ENCODE measurements at places on chromosomes 4 and X.

- no peak for DNase-seq
Observed at GRCh38 chrX:38181357-38181756, 39.3 kb downstream of the SRPX start.

- no peak for DNase-seq
Observed at GRCh38 chr4:172815499-172816164, 353.0 kb upstream of the GALNT7 start.

GRCh38 chr4:146004730-146005129 lies 66.1 kb upstream of the ZNF827 start:
- no peak for DNase-seq

DNA sequence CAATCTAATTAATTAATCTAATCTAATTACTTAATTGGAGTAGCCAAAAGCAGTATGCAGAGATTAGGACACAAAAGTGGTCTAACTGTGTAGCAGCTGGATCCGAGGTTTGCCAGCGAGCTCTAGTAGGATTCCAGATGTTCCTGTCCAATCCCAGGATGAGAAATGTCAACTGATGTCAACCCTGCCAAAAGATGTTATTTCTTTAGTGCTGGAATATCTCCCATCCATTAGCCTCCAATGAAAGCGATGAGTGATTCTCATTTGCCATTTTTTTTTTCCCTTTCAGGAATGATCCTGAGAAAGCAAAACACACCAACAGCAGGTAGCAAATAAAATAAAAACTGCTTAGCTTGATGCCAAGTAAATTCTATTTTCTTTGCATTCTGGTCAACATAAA lies 372.9 kb downstream of the STIM2 start:
- no peak for DNase-seq

DNA sequence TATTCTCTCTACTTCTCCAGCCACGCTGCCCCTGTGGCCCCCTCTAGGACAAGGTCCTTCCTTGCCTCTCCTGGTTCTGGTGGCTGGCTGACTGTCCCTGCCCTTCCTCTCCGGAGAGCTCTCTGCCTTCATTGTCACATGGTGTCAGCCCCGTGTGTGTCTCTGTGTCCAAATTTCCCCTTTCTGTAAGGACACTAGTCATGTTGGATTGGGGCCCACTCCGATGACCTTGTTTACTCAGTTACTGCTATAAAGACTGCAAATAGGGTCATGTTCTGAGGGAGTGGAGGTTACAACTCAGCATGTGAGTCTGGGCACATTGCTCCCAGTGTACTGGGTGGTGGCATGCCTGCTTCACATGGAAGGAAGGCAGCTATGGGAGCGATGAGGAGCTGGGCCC lies 129.5 kb upstream of the PSAPL1 start:
- no peak for DNase-seq

DNA sequence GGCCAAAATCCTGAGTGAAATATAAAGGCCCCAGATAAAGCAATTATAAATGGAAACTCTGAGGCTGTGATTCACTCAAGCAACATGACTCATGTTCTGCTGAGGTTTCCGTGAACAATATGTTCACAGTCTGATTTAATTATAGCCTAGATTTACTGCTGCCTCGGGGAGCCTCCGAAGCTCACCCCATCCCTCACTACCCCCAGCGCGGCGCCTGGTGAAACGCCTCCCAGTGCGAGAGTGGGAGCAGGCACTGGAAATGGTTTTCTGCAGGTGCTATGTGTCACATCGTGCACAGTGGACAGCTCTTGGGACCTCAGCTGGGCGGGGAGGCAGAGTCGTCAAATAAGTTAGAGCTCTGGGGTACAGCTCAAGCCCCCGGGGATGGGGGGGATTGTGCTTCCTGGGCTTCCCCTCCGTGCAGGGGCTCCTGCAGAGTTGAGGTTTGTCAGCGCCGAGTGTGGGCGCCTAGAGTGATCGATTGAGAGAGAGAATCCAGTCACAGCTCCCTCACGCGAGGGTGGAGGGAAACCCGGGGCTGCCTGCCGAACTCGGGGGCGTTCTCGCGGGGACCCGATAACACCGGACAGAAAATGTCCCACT lies 110.6 kb downstream of the PHKA2 start:
- peak; percentile 85 for DNase-seq

DNA sequence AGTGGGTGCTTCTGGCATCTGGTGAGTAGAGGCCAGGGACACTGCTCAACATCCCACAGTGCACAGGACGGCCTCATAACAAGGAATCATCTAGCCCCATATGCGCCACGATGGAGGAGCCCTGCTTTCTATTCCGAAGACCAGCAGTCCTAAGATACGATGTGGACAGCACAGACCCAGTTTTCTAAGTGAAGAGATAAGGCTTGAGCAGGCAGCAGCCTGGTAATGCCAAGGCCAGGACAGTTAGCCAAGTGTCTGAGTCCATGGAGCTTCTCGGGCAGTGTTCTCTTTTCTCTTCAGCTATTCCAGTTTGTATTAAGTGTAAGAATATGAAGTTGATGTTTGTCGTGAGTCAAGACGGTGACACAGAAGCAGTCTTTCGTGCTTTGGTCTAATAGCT lies 112.7 kb downstream of the TBL1X start:
- DNase-seq = no peak

DNA sequence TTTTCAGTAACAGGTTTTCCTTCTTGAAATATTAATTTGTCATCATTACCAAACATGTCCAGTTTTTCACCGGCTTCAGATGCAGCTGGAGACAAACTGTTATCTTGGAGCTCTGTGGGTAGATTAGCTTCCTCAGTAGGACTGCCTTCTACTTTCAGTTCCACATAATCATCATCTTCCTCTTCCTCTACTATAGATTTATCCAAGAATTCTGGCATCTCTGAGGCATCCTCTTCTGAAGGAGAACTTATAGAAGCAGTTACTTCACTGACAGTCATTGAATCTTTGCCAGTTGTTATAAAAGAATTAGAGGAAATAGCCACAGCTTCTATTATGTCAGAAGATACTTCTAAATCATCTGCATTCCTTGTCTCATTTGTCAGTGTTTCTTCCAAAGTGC lies 162.9 kb downstream of the LRBA start:
- no peak for DNase-seq

DNA sequence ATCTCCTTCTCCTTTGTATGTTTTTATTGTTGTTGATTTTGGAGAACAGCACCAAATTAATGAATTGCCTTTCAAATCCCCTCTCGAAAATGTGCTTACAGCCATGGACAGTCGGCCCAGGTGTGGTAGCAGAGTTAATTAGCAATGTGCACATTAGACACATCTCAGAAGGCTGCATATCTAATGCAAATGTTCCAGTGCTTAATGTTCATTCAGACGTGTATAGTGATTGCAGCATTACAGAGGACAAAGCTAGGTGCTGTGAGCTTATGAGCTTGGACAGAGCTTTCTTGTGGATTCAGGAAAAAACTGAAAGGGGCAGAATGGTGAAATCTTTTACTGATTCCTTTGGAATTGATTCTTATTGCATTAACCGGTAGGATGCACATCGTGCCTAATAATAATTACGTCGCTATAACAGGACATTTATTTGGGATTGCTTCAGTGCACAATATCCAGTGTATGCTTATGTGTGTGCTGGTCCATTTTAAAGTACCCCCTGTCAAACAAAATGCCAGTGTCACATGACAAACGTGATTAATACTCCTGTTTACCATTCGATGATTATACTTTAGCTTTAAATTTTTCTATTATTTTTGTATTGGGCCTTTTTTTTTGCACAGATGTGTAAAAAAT lies 552.9 kb upstream of the EPHA5 start:
- DNase-seq = no peak

DNA sequence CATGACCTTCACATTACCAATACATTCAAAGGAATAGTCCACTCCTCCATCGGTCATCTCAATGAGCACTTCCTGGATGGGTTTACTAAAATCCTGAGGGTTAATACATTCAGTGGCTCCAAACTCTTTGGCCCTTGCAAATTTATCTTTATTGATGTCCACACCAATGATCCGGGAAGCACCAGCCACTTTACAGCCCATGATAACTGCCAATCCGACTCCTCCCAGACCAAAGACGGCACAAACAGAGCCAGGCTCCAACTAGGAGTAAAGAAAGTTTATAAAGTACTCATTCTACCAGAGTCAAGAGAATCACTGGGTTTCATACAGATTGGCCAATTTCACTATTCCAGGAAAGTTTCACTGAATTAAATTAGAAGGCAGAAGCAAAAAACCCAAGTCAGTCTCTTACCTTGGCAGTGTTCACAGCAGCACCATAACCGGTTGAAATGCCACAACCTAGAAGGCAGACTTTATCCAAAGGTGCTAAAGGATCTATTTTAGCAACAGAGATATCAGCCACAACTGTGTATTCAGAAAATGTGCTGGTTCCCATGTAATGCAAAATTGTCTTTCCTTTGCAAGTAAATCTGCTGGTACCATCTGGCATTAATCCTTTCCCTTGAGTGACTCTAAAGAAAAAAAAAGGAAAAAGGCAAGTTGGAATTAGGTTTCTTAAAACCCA lies 12.2 kb downstream of the ADH5 start:
- no peak for DNase-seq

- DNase-seq = no peak
Observed at GRCh38 chr4:2925931-2926860, 37.0 kb downstream of the NOP14 start.

- DNase-seq = no peak
Observed at GRCh38 chr4:153790962-153791551, 2.2 kb upstream of the SFRP2 start.

DNA sequence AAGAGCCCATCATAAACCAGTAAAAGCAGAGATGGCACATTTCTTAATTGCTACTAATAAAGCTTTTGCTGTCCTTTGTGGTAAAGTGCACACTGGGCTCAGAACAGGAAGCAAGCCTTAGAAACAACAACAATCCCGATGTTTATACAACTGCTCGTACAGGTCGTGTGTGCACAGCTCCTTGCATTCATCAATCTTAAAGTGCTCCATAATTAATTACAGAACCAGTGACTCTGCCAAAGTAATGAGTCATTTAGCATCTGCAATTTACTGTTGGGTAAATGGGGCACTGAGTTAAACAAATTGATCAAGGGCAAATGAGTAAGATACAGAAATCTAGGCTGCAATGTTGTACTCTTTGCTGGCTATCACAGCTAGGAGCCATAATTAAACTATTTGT lies 61.3 kb upstream of the TXK start:
- peak; percentile 91 for DNase-seq

- no peak for DNase-seq
Observed at GRCh38 chrX:23815376-23815775, 32.4 kb downstream of the SAT1 start.

DNA sequence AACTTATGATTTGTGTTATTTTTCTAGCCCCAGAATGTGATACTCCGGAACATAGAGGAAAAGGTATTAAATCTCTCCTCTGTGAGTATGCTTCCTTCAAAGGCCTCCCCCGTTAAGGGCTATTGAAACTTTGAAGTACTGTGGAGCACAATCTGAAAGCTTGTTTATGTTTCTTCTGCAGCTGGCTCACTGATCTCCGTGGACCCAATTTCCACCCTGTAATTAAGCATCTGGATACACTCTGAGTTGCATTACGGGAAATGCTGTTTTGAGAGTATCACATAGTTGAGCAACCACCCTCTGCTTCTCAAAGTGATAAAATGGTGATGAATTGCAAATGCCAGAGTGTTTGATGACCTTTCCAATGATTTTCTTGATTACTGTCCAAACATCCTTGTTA lies 296.8 kb upstream of the PABPC5 start:
- no peak for DNase-seq

DNA sequence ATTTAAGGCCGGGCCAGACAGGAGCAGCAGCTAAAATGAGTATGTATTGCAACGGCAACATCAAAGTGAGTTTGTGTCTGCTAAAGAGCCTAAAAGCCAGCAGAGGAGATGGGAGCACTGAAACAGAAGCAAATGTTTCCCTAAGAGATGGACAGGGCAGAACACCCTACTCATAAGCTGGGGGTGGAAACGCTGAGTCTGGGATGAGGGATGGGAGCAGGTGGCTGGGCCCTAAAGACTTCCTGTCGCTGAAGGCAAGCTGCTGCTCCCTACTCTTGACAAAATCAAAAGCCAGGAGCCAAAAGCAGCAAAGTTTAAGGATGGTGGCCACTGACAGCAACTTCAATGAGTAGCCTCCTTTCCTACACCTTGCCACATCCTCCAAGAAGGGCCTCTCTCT lies 40.6 kb upstream of the NAP1L5 start:
- DNase-seq = no peak

DNA sequence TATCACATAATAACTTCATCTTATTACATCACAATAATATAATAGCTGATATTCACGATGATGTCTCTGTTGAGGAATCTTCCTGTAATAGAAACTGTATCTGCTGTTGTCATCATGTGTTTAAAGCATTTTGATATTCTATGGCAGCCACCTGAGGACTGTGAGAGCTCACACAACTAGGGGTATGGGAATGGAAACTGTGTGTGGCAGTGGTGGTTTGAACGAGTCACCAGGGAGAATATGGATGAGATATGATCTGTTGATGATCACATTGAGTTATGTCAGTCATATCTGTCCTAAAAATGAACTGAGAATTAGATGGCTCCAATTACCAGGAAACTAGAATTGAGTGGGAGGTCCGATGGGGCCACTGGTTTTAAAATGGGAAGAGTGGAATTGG lies 169.6 kb downstream of the MID1IP1 start:
- DNase-seq = no peak

GRCh38 chr4:13584481-13584880 lies 40.2 kb upstream of the NKX3-2 start:
- no peak for DNase-seq

DNA sequence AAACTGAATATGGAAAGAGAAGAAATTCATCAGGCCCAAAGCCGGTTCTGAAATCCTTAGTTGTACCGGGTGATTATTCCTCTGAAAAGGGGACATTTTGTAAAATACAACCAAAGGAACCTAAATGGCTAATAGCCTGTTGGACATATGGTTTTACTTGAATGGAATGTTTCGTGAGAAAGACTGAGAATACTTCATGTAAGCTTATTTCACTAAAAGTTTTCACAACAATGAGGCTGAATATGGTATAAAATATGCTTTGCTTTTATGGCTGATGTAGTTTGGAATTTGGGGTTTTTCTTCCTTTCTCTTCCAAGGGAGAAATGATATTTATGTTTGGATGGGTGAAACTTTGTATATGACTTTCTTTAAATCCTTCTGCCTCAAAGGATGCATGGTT lies 2.7 kb downstream of the GRIA3 start:
- DNase-seq = no peak

DNA sequence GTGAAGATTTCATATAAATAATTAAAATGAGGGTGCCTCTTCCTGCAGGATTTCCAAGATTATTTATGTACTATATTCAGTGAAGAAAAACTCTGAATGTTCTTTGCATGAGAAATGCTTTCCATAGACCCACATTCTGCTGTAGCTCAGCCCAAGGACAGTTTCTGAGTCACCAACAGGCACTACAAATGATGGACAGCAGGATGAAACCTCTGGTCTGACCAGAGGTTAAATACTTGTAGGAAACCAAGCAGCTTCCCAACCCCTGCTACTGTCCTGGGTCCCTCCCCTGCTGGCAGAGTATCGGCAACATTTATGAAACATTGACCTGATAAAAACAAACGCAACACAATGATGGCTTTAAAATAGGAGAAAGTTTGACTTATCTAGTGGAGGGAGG lies 73.1 kb downstream of the CXXC4 start:
- no peak for DNase-seq

GRCh38 chr4:64889906-64890610 lies 480.8 kb upstream of the TECRL start:
- no peak for DNase-seq

GRCh38 chrX:19593690-19594089 lies 78.4 kb upstream of the MAP3K15 start:
- peak; percentile 47 for DNase-seq

GRCh38 chr4:148441986-148442831 lies at the start of gene NR3C2:
TSS of gene NR3C2 (minus strand) at chr4:148442414.
- DNase-seq = peak; percentile 96

GRCh38 chr4:113043591-113043990 lies 5.9 kb upstream of the ANK2 start:
- peak; percentile 27 for DNase-seq

- peak; percentile 27 for DNase-seq
Observed at GRCh38 chrX:7586126-7586525, 256.8 kb upstream of the VCX start.

All from renal cortical epithelial cell (primary cell).